Naive B cell (primary cell): ENCODE measurements at places on chromosomes 2 and 18. TPM values are rescaled to one million over a fixed set of nuclear protein-coding genes. Genes with fewer than 3 reads are reported as not detected.

GRCh38 chr2:210997373-210997772 is 441.0 kb downstream of the CPS1 start:
- H3K4me1 ChIP-seq: no peaks in the 10 kb centered on the region
- no peak overlapping the region for H3K27ac ChIP-seq
- DNase-seq: no peak
- H3K4me3 ChIP-seq: no peak overlapping the region

DNA sequence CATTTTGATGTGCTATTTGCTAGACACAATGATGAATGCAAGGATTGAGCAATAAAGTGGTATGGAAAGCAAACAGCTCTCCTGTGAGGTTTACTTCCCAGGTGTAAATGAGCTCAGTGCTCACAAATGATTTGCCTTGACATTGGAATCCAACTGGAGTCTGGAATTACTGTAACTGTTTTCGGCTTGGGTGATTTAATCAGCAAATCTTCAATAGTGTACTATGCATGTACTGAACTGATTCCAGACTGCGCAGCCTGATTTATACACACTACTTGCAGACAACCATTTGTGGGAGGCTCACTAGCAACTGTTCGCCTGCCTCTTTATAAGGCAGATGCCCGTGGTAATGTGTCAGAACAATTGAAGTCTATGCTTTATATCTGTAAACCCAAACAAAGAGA is 27.9 kb upstream of the SOX11 start:
- no peak for DNase-seq
- H3K27me3 ChIP-seq: no peaks in the 10 kb centered on the region
- no peak overlapping the region for H3K4me3 ChIP-seq
- H3K4me1 ChIP-seq: peaks cover 4% of the 10 kb centered on the region
- no peaks in the 10 kb centered on the region for H3K36me3 ChIP-seq
- H3K27ac ChIP-seq: no peak overlapping the region

- no peaks in the 10 kb centered on the region for H3K27me3 ChIP-seq
- H3K4me1 ChIP-seq: no peaks in the 10 kb centered on the region
- H3K36me3 ChIP-seq: no peaks in the 10 kb centered on the region
- H3K4me3 ChIP-seq: no peak overlapping the region
Observed at GRCh38 chr2:212940816-212941215, 210.6 kb downstream of the IKZF2 start.

- no peaks in the 10 kb centered on the region for H3K36me3 ChIP-seq
- H3K27me3 ChIP-seq: no peaks in the 10 kb centered on the region
- H3K4me3 ChIP-seq: peak overlapping the region; percentile 47
- DNase-seq: peak; percentile 49
- H3K27ac ChIP-seq: peak overlapping the region; percentile 47
Observed at GRCh38 chr2:113700186-113700841, 56.1 kb downstream of the SLC35F5 start.

DNA sequence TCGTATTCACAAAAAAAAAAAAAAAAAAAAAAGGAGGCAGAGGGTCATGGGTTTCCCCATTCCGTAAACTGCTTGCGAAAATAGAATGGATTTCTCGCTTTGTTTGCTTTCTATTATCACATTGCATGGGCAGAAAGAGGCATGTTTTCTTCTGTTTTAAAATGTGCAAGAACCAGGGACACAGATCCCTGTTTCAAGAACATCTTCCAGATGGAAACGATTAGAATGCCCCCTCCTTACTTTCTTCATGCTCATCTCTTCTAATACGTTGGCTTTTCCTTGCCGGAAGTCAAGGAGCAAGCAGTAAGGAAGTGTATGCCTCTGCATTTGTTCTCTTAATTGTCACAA is 51.0 kb upstream of the ZNF516 start:
- no peaks in the 10 kb centered on the region for H3K36me3 ChIP-seq
- H3K4me3 ChIP-seq: no peak overlapping the region
- DNase-seq: no peak
- H3K27me3 ChIP-seq: peaks cover 4% of the 10 kb centered on the region
- H3K4me1 ChIP-seq: no peaks in the 10 kb centered on the region

- no peaks in the 10 kb centered on the region for H3K36me3 ChIP-seq
- H3K4me3 ChIP-seq: no peak overlapping the region
- no peak overlapping the region for H3K27ac ChIP-seq
- H3K4me1 ChIP-seq: no peaks in the 10 kb centered on the region
- DNase-seq: no peak
- H3K27me3 ChIP-seq: peaks cover 19% of the 10 kb centered on the region
Observed at GRCh38 chr2:226497146-226497909, 302.3 kb downstream of the IRS1 start.

DNA sequence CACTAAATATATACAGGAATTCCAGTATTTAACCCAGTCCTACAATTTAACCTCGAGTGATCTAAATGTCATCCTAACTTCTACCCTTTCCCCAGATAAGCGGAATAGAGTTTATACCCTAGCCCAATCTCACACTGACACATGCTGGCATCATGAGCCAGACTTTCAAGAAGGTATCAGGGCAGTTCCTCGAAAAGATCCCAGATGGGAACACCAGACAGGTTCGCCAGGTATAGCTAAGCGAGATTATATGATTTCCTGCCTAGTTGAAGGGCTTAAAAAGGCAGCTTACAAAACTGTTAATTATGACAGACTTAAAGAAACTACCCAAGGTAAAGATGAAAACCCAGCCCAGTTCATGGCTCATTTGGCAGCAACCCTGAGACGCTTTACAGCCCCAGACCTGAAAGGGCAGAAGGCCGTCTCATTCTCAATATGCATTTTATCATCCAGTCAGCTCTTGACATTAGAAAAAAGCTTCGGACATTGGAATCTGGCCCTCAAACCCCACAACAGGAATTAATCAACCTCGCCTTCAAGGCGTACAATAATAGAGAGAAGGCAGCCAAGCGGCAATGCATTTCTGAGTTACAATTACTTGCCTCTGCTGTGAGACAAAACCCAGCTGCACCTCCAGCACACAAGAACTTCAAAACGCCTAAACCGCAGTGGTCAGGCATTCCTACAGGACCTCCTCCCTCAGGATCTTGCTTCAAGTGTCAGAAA is 668.2 kb upstream of the PKDCC start:
- no peaks in the 10 kb centered on the region for H3K4me1 ChIP-seq
- no peaks in the 10 kb centered on the region for H3K27me3 ChIP-seq
- no peak overlapping the region for H3K4me3 ChIP-seq
- no peak for DNase-seq

GRCh38 chr2:159272156-159272555 is 14.3 kb downstream of the WDSUB1 start:
- H3K4me1 ChIP-seq: no peaks in the 10 kb centered on the region
- DNase-seq: no peak
- H3K36me3 ChIP-seq: peaks cover 51% of the 10 kb centered on the region
- no peak overlapping the region for H3K4me3 ChIP-seq

TUBA3D gene
- polyA plus RNA-seq: not detected

CDKL4 gene
- not detected for polyA plus RNA-seq

GRCh38 chr2:3500326-3500899 is 18.9 kb downstream of the ADI1 start:
- no peak overlapping the region for H3K27ac ChIP-seq
- H3K4me3 ChIP-seq: no peak overlapping the region
- H3K36me3 ChIP-seq: peaks cover 27% of the 10 kb centered on the region
- DNase-seq: no peak
- H3K4me1 ChIP-seq: no peaks in the 10 kb centered on the region

DNA sequence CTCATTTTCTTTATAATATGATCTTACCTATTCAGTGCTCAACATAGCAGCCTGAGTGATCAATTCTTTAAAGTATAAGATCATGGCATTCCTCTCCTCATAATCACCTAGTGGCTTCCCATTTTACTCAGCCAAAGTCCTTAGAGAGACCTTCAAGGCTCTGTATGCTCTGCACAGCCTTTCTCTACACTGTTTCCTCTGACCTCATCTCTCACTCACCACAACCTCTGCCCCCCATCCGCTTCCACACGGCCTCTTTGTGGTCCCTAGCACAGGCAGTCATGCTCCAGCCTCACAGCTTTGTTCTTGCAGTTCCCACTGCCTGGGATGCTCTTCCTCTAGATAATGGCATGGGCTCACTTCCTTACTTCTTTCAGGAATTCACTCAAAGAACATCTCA is 109.2 kb downstream of the HIBCH start:
- no peaks in the 10 kb centered on the region for H3K4me1 ChIP-seq
- DNase-seq: no peak
- H3K4me3 ChIP-seq: no peak overlapping the region

C2orf72 gene
- not detected for polyA plus RNA-seq

DNA sequence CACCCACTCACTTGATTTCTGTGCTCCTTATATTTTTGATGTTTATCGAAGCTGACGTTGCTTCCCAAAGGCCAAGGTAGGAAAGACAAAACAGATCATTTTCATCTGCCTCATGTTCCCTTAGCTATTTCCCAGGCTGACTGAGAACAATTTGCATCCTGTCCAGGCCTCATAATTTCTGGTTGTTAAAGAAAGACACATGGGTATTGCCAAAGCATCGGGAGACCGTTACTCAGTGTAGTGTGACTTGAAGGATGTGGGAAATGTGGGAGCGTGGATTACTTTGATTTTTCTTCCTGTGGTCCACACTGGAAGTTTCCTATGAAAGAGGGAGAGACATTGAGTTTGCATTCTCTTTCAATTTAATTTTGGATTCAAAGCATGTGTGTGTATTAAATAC is 204.6 kb downstream of the TRIB2 start:
- H3K4me3 ChIP-seq: no peak overlapping the region
- peaks cover 30% of the 10 kb centered on the region for H3K27me3 ChIP-seq
- H3K36me3 ChIP-seq: peaks cover 14% of the 10 kb centered on the region
- H3K27ac ChIP-seq: no peak overlapping the region
- H3K4me1 ChIP-seq: no peaks in the 10 kb centered on the region
- no peak for DNase-seq

MC2R gene
- not detected for polyA plus RNA-seq
